ENCODE measurements at places on chromosomes 7 and 10.

DNA sequence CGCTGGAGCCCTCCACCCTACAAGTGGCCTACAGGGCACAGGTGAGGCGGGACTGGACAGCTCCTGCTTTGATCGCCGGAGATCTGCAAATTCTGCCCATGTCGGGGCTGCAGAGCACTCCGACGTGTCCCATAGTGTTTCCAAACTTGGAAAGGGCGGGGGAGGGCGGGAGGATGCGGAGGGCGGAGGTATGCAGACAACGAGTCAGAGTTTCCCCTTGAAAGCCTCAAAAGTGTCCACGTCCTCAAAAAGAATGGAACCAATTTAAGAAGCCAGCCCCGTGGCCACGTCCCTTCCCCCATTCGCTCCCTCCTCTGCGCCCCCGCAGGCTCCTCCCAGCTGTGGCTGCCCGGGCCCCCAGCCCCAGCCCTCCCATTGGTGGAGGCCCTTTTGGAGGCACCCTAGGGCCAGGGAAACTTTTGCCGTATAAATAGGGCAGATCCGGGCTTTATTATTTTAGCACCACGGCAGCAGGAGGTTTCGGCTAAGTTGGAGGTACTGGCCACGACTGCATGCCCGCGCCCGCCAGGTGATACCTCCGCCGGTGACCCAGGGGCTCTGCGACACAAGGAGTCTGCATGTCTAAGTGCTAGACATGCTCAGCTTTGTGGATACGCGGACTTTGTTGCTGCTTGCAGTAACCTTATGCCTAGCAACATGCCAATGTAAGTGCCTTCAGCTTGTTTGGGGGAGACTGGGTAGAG is at the start of gene COL1A2:
COL1A2 (plus strand) TSS at position 459 of the 704 bp plus-strand sequence; CDS start at position 596, 137 bp downstream.
- DNase-seq = peak; percentile 89

DNA sequence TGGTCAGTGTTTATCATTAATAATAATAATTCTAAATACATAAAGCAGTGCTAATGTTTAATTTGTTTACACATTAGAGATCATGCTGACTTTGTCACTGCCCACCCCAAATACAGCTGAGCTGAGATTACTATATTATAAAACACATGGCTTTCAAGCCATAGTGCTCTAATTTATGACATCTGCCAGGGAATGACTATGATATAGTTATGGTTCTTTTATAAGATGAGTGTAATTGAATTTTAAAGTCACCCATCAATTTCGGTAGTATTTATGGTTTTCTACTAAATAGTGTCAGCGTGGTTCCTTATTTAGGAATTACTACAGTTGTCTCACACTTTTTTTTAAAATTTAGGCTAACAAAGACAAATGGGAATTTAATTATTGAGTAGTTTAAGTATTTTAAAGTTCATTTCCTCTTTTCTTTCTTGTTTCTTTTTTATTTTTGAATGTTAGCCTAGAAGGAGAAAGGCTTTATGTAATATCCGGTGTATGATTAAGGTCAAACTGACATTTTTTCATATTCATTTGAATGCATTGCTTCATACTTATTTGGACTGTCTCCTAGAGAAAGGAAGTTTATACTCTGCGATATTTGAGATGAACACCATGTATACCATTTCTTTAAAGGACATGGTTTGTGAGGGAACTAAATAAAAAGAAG is 3.9 kb downstream of the CDK14 start:
- DNase-seq = no peak

GRCh38 chr10:5812283-5813090 is 747 bp downstream of the GDI2 start:
- peak; percentile 48 for DNase-seq

DNA sequence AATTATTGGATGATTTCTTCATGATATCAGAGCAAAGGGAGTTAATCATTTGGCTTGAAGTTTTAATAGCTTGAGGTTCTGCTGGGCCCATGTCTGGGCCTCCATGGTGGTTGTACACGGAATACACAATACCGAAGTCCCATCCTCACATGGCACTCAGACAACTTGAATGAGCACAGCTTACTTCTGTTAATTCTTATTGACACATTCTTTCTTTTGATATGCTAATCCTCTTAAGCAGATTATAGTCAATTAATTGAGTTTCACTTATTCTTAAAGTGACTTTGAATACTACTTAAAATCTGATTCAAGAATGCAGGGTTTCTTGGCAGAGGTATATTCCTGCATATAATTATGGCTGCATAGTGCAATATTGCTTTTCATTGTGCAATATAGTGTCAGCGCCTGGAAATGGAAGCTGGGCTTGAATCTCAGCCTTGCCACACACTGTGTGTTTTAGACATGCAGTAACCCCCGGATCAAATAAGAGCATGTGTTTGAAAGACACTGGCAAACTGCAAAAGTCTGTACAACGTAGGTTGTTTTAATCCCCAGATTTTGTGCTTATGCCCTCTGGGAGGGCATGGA is 543.5 kb upstream of the ADARB2 start:
- DNase-seq = no peak

DNA sequence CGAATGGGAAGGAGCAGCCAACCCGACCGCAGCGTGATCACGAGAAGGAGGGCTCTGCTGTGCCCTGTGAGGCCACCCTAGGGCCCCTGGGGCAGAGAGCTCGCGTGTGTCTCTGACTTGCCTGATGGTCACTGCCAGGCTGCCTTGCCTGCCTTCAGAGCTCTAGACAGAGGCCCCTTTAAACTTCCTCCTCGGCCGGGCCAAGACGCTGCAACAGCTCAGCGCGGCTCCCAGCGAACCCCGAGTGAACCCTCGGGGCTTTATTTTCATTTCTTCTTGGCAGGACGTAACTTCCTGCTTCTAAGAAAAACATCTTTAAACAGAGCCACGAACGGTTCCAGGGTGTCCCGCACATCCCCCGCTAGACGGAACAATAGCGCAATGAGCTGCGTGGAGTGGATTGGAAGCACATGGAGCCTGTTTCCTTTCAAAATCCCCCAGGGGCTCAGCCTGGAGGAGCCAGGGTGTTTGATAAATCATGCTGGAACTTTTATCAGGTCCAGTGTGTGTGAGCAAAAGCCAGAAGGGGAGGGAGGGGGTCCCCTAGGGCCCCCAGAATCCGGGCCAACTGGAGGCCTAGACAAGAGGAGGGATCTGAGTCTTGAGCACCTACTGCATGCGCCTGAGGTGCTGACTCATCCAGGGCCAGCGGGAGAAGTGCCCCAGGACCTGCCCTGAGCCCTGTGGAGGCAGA is 134.1 kb upstream of the GDF10 start:
- DNase-seq = peak; percentile 62

DNA sequence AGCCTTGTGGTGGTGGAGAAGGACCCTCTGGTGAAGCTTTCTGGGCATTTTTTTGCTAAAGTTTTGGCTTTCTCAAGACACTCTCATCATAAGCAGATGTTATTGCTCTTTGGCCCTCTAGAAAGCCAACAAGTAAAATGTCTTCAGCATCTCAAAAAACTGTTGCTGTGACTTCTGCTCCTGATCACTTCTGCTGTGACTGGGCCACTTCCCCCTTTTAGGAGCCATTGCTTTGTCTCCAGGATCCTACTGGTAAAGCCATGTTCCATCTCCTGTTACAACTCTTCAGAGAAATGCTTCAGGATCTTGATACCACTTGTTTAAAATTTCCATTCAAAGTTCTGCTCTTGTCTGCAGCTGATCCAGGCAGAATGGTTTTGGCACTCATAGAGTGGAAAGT is 10.9 kb downstream of the PARP12 start:
- DNase-seq = no peak

DNA sequence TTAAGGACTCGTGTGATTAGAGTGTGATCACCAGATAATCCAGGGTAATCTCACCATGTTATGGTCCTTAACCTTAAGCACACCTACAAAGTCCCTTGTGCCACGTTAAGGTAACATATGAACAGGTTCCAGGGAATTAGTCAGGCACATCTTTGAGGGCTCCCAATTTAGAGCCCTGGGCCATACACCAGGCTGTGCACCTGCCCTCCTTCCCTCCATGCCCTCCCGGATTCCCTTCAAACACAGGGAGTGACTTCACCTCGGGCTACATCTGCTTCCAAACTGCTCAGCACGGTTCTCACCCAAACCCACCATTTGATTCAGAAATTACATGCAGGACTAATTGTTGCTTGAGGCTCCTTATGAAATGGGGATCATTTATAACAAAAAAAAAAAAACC is 93.9 kb upstream of the HABP2 start:
- DNase-seq = no peak

- DNase-seq = no peak
Measured at GRCh38 chr7:17307969-17308648, 9.7 kb downstream of the AHR start.
